Gastrocnemius medialis (tissue), 4 donors: ENCODE measurements at places on chromosomes 16 and 17. TPM values are rescaled to one million over a fixed set of nuclear protein-coding genes. Genes with fewer than 3 reads are reported as not detected.

DNA sequence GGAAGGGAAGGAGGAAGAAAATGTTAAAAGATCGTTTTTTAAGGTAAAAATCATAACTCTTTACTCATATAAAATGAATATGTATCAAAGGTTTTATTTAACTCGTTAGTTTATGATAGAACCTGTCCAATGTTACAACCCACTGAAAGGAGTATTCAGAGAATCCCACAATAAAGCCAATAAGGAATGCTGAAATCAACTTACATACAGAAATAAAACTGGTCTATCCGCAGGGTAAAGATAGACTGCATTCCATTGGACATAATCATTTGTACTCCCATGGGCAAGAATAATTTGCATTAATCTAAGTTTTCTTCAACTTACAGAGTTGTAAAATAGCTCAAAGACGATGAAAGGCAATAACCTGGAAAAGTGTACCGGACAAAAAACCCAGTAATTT, 17.9 kb upstream of the BEAN1 start:
- H3K36me3 ChIP-seq = no peaks in the 10 kb centered on the region
- peaks cover 3% of the 10 kb centered on the region for H3K4me1 ChIP-seq
- no peak for DNase-seq
- no peaks in the 10 kb centered on the region for H3K27me3 ChIP-seq

DNA sequence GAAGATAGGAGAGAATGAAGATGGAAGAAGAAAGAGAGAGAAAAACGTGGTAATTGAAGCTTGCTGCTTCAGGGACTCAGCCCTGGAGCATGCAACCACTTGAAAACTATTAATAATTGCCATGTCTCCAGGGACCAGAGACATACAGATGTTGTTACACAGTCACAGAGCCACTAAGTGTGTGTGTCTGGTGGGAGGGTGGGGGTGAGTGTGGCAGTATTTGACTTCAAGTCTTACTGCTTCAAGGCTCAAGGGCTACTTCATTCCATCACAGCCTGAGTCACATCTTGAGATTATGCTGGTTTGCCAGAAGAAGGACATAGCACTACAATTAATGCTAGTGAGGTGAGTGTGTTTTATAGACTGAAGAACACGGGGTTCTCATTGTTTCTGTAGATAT, 202.2 kb downstream of the CDH8 start:
- H3K4me3 ChIP-seq = no peak overlapping the region
- no peak for DNase-seq
- no peaks in the 10 kb centered on the region for H3K4me1 ChIP-seq
- H3K27ac ChIP-seq = no peak overlapping the region

- no peaks in the 10 kb centered on the region for H3K27me3 ChIP-seq
- no peaks in the 10 kb centered on the region for H3K36me3 ChIP-seq
- H3K4me3 ChIP-seq = no peak overlapping the region
- no peak for DNase-seq
- no peaks in the 10 kb centered on the region for H3K4me1 ChIP-seq
Measured at GRCh38 chr17:13107676-13108235, 89.9 kb upstream of the ELAC2 start.

The SCGB1C2 gene
- not detected for total RNA-seq

GRCh38 chr16:5031601-5032000, 2.1 kb downstream of the NAGPA start:
- H3K36me3 ChIP-seq = peaks cover 11% of the 10 kb centered on the region
- peaks cover 13% of the 10 kb centered on the region for H3K4me1 ChIP-seq
- no peak overlapping the region for H3K4me3 ChIP-seq
- no peak overlapping the region for H3K27ac ChIP-seq

GRCh38 chr16:7408700-7409365, 76.2 kb downstream of the RBFOX1 start:
- H3K36me3 ChIP-seq = no peaks in the 10 kb centered on the region
- no peak overlapping the region for H3K4me3 ChIP-seq
- DNase-seq = no peak
- no peaks in the 10 kb centered on the region for H3K27me3 ChIP-seq
- H3K27ac ChIP-seq = no peak overlapping the region
- peaks cover 24% of the 10 kb centered on the region for H3K4me1 ChIP-seq

The CCDC92B gene
- not detected for total RNA-seq
